T-helper 2 cell treated with Interferon-gamma antibody and Interleukin-4, amounts not matched to agents 5 μg/mL and 100 μg/mL, for 36 hours (primary cell): ENCODE measurements at places on chromosomes 13 and 19.

DNA sequence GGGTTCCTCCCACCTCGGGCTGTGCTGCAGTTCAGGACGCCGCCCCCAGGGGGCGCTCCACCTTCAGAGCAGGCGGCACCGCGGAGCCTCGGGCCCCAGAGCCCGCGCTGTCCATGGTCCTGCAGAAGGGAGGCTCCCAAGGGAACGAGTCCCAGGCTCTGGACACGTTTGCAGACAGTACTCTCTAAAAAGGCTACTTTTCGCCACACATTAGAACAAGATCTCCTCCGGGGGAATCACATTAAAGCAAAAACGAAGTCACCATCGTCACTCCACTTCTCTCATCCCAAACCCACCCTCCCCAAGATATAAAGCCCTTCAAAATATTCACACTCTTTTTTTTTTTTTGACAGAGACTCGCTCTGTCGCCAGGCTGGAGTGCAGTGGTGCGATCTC, 4.6 kb upstream of the SIGLEC10 start:
- DNase-seq, result peak; percentile 85

DNA sequence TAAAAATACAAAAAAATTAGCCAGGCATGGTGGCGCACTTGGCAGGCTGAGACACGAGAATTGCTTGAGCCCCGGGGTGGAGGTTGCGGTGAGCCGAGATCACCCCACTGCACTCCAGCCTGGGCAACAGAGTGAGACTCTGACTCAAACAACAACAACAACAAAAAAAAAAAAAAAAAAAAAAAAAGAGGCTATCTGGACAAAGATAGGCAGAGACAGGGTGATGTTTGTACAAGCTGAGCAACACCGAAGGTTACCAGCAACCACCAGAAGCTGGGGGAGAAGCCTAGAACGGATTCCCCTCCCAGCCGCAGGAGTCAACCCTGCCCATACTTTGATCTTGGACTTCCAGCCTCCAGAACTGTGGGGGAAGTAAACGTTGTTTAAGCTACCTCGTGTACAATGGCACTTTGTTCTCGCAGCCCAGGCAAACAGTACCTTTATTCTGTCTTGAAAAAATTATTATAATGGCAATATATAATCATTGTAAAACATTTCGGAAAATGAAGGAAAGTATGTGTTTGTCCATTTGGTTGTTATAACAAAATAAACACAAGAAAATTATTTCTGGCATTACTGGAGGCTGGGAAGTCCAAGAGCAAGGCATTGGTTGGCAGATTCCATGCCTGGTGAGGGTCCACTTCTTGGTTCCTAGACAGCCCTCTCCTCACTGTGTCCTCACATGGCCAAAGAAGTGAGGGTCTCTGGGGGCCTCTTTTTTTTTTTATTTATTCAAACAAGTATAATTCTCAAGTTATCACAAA, 39.8 kb upstream of the LATS2 start:
- DNase-seq, result no peak

GRCh38 chr13:77521194-77521593, 14.3 kb upstream of the SCEL start:
- DNase-seq, result no peak

GRCh38 chr13:101341464-101341863, 74.8 kb downstream of the NALCN start:
- no peak for DNase-seq

GRCh38 chr19:2060884-2061494, 9.9 kb upstream of the MKNK2 start:
- peak; percentile 43 for DNase-seq

GRCh38 chr19:39401549-39402345, 4.9 kb upstream of the ZFP36 start:
- peak; percentile 93 for DNase-seq
